Fibroblast of skin of right biceps (primary cell): ENCODE measurements at places on chromosomes 6 and 20.
A peak's percentile ranks its signal among the peaks of the same experiment; 100 is the strongest.

DNA sequence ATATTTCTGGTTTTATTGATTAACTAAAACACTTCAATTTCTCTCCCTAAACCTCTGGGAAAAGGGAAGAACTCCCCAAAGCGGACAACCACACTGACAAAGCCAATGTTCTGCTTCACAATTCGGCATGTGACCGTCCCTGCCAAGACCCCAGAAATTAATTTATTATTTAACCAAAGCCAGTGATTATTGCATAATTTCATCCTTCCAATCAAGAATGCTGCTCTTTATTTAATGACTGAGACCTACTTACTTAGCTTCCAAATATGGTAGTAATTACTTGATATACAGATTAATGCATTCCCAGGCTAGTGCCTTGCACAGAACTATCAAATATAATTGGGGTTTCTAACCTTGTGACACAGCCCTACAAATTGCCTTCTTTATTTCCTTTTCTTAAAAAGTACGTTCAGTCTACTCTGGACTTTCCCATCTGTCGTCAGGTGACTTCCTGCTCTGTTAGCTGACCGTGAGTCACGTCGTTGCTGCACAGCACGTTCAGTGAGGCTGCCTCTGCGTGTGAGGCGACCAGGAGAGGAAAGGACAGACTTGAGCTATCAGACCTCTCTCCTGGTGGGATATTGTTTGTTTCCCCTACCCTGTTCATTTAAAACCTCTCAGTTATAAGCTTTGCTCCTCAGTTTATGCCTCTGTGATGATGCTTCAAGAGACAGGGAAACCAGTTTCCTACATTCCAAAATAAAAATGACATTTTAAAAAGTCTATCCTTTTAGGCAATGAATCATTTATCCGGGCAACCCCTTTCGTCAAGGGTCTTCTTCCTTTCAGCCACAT, 55.7 kb upstream of the TNFAIP3 start:
- DNase-seq, result peak; percentile 83

- no peak for DNase-seq
Measured at GRCh38 chr6:47952640-47953039, 158.4 kb downstream of the PTCHD4 start.

DNA sequence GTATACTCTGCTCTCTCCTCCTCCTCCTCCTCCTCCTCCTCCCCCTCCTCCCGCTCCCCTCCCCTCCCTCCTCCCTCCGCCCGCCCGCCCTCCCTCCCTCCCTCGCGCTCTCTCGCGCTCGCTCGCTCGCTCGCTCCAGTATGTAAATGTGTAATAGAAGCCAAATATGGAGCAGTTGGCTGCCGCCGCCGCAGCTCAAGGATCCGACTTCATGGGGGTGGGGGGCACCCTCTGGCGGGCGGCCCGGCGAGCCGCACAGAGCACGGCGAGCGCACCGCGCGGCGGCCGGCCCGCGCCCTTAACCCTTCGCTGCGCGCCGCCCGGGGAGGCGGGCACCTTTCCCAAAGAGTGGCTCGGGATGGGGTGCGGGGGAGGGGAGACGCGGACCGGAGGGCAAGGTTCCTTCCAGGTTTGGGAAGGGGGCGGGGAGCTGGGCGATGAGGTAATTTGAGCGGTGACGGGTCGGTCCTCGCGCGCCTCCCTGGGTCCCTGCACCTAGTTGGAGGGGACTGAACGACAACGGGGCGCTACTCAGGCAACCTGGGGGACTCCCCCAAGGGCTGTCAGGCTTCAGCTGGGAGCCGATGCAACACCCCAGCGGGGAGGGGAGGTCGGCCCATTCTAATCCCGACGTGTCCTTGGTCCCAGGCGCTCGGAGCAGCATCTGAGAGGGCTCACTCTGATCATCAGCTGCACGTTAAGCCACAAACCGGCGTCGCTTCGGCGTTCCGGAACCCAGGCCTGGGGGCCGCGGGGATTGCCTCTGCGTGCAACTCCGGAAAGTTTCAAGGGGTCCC, 409 bp upstream of the ATXN1 start:
- peak; percentile 97 for DNase-seq

DNA sequence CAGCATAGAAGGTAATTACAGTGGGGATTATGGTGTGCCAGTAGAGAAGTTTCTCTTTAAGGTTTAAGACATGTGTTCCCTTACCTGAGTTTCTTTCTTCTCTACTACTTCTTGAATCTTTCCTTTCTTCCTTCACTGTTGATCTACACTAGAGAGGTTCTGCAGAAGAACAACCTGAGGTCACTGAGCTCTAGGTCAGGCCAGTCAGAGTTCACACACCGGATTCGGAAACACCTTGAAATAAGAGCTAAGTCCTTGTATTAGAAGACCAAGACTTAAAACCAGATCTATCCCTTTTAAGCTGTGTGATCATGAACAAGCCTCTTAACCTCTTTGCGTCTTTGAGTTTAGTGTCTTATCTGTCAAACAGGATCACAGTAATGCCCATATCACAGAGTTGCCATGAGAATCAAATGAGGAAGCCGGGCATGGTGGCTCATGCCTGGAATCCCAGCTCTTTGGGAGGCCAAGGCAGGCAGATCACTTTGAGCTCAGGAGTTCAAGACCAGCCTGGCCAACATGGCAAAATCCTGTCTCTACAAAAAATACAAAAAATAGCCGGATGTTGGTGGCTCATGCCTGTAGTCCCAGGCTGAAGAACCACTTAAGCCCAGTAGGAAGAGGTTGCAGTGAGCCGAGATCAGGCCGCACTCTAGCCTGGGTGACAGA, 22.0 kb upstream of the TGM3 start:
- no peak for DNase-seq

- DNase-seq, result no peak
Measured at GRCh38 chr6:98116455-98116854, 717.9 kb upstream of the POU3F2 start.

DNA sequence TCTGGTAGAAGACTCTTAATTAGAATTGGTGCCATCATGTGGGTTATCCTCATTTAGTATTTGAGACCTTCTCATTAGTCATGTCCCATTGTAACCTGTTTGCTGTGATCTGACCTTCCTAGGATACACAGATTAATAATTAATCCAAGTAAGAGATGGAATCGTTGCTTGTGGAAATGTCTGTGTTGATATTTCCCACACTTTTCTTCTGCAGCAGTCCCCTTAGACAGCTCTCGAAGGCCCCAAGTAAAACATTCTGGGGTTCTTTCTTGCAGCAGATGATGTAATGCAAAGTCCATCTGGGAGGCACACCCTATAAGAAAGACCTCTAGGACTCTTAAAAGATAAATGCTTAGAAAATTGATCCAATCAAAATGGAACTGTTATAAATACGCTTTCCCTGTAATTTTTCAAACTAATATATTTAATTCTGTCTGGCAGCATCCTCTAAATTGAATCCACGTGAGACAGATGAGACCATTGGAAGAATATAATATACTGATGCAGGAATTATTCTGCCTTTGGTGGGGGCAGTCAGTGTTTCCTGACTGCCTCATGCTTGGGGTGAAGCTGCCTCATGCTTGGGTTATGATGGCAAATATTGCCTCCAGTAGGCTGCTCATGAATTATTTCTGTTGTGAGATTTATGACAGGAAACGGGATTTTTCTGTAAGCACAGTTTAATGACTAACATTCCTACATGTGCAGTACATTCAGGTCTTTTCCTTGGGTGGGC, 54.5 kb upstream of the ARMC2 start:
- DNase-seq, result peak; percentile 41

DNA sequence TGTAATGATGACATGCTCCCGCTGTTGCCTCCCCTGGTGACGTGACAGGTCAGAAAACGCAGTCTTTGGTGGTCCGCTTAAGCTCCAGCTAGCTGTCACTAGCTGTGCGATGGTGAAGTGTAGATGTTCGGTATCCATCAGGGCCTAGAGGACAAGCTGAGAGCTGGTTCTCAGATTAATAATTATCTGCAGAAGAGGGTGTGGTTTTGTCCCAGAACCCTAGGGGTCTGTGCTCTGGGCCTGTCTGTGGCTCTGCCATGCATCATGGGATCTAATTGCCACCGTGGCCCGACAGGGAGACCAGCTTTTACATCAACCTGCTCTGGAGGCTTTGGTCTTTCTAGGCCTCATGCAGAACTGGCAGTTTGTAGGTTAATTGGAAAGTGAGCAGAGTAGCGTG, 34.1 kb downstream of the ERMARD start:
- no peak for DNase-seq

DNA sequence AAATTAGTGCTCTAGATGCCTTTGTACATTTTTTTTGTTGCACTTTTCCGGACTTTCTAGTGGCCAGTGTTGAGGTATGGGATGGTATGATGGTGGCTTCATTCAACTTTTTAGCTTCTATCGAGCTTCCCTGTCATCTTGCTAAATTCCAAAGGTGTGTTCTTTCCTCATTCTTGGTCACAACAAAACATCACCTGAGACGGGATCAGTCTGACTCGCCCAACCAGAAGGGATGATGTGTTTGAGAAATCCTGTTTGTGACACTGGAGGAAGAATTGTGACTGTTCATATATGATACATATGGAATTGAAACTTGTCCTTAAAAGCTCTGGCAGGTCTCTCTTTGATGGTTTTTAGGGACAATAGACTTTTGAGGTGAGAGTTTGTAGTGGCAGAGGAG, 33.8 kb downstream of the KCNS1 start:
- no peak for DNase-seq

DNA sequence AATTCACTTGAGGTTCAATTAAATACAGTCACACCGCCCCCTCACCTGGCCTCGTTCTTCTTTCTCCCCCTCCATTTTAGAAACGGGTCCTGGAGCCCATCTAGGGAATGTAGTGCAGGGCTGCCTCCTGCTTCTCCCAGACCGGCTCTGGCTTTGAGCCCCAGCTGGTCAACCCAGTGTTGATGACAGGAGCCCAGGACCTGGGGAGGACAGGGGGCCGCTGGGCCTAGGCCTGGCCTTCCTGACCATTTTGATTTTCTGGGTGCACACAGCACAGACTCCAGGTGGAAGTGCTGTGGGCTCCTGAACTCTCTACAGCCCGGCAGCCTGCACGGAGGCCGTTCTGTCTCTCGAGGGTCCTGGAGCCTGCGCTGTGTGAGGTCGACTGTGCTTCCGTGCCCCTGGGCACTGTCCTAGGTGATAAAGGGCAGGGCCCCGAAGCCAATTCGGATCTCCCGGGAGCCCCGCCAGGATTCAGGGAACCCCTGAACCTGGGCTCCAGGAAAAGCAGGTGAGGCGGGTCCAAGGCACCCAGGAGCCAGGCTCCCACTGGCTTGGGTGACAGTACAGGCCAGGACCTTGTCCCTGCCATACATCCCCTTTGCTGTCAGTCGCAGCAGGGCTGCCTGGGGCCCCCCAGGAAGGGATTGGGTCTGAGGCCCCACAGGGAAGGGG, 23.3 kb downstream of the NPEPL1 start:
- no peak for DNase-seq

DNA sequence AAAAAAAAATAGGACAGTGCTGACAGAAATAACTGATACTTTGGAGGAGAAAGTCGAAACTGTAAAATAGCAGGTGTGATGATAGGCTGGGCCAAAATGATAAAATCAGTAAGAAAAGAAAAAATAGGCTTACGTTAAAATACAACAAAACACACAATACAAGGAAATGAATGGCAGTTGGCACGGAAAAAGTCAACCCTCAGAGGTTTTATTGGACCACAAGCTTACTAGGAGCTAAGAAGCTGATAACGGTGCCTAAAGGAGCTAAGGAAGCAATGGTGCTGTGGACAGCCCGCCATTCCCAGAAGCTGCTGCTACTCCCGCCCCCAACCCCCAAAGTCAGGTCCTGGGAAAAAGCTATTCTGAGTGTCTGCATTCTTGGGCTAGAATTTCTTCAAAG, 55.9 kb upstream of the RNF146 start:
- DNase-seq, result no peak

GRCh38 chr20:31864521-31865400, 5.6 kb downstream of the DUSP15 start:
- DNase-seq, result no peak

DNA sequence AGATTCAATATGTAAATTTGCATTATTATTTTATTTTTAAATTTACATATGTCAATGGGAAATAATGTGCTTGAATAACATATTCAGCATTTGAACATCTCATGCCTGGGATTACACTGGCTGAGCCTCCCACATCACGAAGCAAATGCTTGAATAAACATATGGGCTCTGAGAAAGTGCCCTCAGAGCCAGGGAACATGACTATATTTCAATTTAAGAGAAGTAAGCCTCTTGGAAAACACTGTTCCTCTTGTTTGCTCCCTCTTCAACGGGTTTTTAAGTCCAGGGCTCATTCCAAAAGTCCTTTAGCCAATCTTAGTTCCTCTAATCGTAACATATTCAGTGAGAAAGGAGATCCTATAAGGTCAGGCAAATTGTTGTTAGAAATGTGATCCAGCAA, 122.0 kb downstream of the GMPR start:
- DNase-seq, result no peak

GRCh38 chr20:60038400-60039008, 80.3 kb downstream of the CDH26 start:
- DNase-seq, result no peak

DNA sequence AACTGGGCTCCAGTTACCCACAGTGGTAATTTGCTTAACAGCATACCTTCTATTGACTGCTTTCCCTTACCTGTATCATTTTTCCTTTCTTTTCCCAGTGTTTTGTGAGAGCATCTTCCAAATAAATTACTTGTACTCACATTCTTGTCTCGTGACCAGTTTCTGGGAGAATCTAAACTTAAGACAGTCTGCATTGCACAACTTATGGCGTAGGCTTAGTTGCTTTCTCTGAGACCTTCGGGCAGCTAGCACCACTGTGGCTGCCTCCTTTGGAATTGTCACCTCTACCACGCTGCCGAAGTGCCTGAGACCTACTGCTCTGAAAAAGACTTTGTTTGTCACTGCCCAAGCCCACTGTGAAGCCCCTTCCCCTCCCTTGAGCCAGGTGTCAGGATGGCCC, 188.1 kb upstream of the BMP2 start:
- no peak for DNase-seq

DNA sequence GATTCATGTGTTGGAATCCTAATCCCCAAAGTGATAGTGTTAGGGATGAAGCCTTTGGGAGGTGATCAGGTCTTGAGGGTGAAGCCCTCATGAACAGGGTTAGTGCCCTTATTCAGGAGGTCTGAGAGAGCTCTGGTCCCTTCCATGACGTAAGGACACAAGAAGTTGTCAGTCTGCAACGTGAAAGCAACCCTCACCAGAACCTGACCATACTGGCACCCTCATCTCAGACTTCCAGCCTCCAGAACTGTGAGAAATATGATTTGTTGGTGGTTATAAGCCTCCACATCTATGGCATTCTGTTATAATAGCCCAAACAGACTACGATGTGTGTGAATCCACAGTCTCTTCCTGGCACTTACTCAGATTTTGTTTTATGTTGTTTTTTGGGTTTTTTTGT, 90.7 kb downstream of the TRERF1 start:
- DNase-seq, result no peak

- DNase-seq, result no peak
Measured at GRCh38 chr20:23206995-23207394, 120.9 kb upstream of the CD93 start.

GRCh38 chr6:75386050-75386770, 101.6 kb upstream of the TMEM30A start:
- DNase-seq, result peak; percentile 60
